ENCODE measurements at places on chromosomes 2 and 18.

- H3K4me1 ChIP-seq, result no peaks in the 10 kb centered on the region
- H3K27ac ChIP-seq, result no peak overlapping the region
- no peak overlapping the region for H3K4me3 ChIP-seq
Observed at GRCh38 chr18:6882401-6882800, 152.9 kb downstream of the ARHGAP28 start.

DNA sequence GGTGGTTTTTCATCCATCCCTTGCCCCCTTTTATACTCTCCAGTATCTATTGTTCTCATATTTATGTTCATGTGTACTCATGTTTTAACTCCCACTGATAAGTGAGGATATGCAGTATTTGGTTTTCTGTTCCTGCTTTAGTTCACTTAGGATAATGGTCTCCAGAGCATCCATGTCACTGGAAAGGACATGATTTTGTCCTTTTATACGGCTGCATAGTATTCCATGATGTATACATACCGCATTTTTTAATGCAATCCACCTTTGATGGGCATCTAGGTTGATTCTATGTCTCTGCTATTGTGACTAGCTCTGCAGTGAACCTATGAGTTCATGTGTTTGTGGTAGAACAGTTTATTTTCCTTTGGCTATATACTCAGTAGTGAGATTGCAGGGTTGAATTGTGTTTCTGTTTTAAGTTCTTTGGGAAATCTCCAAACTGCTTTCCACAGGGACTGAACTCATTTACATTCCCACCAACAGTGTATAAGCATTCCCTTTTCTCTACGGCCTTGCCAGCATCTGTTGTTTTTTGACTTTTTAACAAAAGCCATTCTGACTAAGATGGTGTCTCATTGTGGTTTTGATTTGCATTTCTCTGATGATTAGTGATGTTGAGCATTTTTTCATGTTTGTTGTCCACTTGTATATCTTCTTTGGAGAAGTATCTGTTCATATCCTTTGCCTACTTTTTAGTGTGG, 420.2 kb downstream of the THSD7B start:
- DNase-seq, result no peak
- no peak overlapping the region for H3K27ac ChIP-seq
- no peaks in the 10 kb centered on the region for H3K36me3 ChIP-seq

DNA sequence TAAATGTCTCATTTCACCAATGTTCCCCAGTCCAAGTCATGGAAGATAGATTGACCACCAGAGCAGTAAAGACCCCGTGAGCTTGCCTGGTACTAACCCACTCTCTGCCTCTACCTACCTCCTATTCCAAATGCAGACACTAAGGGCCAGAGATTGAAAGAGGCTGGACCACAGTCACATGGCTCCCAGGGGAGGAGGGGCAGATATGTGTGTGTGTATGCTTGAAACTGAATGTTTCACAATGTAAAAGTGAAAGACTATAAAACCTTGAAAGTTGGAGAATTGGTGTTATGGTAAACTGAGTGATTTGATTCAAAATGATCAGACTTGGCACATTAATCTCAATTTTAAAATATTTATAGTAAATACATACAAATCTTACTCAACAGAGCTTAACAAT, 21.7 kb upstream of the KLHL29 start:
- DNase-seq, result no peak
- no peaks in the 10 kb centered on the region for H3K4me1 ChIP-seq
- no peaks in the 10 kb centered on the region for H3K36me3 ChIP-seq
- H3K27me3 ChIP-seq, result peaks cover 30% of the 10 kb centered on the region

GRCh38 chr2:237139123-237139675, 53.5 kb downstream of the COPS8 start:
- no peak for DNase-seq
- no peaks in the 10 kb centered on the region for H3K4me1 ChIP-seq
- no peak overlapping the region for H3K4me3 ChIP-seq
- peaks cover 2% of the 10 kb centered on the region for H3K36me3 ChIP-seq
- no peaks in the 10 kb centered on the region for H3K27me3 ChIP-seq

GRCh38 chr18:58960946-58961722, 96.5 kb downstream of the ZNF532 start:
- H3K27ac ChIP-seq, result no peak overlapping the region
- H3K4me3 ChIP-seq, result no peak overlapping the region
- H3K36me3 ChIP-seq, result no peaks in the 10 kb centered on the region

- H3K36me3 ChIP-seq, result peaks cover 6% of the 10 kb centered on the region
- DNase-seq, result no peak
- H3K4me1 ChIP-seq, result peaks cover 7% of the 10 kb centered on the region
- no peaks in the 10 kb centered on the region for H3K27me3 ChIP-seq
- H3K27ac ChIP-seq, result no peak overlapping the region
Observed at GRCh38 chr2:27316655-27317412, 6.1 kb downstream of the MPV17 start.

DNA sequence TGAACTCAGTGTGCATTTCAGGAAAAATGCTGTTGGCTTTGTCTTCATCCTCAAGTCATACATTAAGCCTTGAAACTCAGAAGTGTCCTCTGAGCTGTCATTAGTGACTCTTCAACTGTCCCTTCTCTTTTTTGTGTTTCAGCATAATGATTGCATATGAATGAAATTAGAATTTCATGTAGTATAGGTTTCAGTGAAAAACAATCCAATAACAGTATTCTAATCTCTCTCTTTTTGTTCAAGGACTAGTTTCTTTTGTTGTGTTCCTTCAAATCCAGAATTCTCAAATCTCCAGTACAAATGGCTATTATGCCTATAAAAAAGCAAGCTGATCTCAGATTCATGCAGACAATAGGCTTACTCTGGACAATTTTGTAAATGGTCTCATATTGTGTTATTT, 133.5 kb downstream of the QPCT start:
- H3K27ac ChIP-seq, result no peak overlapping the region
- no peak for DNase-seq
- H3K4me1 ChIP-seq, result no peaks in the 10 kb centered on the region
- no peak overlapping the region for H3K4me3 ChIP-seq

DNA sequence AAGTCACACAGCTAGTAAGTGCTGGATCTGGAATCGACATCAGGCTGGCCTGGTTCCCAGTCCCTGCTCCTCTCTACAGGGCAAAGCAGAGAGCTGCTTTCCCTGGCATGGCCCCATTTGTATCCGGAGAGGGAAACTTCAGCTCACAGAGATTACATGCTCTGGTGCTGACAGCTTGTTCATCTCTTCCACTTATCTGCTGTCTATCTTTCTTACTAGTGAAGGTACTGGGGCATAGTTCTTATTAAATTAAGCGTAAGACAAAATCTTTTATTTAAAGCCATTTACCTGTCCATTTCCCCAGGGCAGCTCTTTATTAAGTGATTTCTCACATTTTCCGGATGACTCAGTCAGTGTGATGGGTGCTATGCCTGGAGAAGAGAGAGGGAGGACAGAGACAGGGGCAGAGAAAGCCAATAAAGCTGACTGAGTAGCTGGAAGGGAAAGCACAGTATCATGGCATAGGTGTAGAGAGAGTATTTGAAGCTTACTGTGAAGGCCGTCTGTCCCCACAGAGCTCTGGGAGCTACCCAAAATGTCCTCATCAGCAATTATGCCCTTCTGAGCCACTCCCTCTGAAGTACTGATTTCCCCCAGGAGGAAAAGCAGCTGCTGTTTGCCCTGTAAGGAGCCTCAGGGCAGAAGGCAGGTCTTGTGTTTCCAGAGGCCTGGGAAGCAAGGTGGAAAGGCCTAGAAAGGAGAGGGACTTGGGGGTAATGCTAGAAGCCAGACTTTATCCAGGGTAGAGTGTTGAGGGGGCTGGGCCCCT, 44.1 kb upstream of the EPAS1 start:
- no peaks in the 10 kb centered on the region for H3K27me3 ChIP-seq
- DNase-seq, result no peak
- no peak overlapping the region for H3K4me3 ChIP-seq
- H3K36me3 ChIP-seq, result no peaks in the 10 kb centered on the region

DNA sequence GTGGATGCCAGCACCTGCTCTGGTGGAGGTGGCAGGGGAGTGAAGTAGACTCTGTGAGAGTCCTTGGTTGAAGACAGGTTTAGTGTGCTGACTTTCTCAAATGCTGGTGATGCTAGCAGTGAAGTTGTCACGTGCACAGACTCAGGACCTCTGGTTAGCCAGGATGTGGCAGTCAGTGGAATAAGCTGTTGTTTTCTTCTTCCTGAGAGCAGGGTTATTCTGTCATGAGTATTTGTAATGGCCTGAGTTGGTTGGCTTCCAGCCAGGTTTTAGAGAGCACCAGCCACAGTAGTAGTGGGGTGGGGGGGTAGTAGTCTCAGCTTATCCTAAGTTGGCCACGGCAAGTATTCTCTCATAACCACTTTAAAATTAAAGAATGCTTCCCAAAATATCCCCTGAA, 238.5 kb upstream of the FBXO11 start:
- peak overlapping the region; percentile 66 for H3K27ac ChIP-seq
- peaks cover 21% of the 10 kb centered on the region for H3K4me1 ChIP-seq
- H3K4me3 ChIP-seq, result no peak overlapping the region
- H3K36me3 ChIP-seq, result peaks cover 7% of the 10 kb centered on the region
- DNase-seq, result no peak

DNA sequence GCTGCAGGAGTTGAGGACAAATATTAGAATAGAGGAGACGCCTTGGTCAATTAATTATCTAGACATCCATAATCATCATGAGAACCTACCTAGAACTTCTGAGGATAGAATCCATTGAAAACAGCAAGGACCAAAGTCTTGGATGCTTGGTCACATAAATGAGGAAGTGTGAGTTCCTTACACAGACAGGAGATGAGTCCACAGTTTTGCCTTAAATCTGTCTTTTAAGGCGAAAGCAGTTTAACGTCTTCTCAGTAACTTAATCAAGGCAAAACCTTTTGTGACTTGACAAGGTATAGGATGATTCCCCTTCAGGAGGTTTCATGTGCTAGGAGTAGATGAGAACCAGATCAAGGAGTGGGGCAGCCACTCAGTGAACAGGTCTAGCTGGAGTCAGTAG, 1783.2 kb upstream of the CELF4 start:
- no peaks in the 10 kb centered on the region for H3K27me3 ChIP-seq
- H3K4me1 ChIP-seq, result no peaks in the 10 kb centered on the region
- no peak for DNase-seq
- H3K27ac ChIP-seq, result no peak overlapping the region
- H3K36me3 ChIP-seq, result no peaks in the 10 kb centered on the region

DNA sequence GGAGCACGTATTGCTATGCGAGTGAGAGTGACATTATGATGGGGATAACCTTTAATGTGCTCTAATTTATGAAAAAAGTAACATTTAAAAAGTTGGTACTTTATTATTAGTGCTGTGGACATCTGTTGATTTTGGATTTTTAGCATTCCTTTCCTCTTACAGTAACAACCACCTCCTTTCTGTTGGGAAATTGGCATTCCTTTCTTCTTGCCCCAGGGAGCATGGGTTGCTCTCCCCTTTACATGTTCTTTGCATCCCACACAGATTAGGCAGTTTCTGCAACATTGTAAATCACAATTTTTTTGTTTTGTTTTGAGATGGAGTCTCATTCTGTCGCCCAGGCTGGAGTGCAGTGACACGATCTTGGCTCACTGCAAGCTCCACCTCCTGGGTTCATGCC, 300.2 kb downstream of the LPIN1 start:
- no peaks in the 10 kb centered on the region for H3K36me3 ChIP-seq
- no peaks in the 10 kb centered on the region for H3K27me3 ChIP-seq
- no peak overlapping the region for H3K4me3 ChIP-seq
- DNase-seq, result no peak

DNA sequence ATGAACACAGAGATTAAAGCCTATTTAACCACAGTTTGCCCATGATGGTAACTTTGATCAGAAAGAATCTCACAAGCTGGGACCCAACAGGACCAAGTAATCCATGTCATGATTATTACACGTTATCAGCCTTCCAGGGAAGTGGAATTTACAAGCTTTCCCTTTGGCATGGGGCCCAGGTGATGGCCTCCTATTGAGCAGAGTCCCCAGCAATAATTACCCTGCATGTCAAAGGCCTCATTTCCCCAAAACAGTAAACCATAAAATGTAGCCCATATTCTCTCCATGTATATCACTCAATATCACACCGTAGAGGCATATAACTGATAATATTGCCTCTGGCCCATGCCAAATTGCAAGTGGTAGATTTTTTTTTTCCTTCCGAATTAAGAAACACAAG, 38.9 kb downstream of the PRKRA start:
- DNase-seq, result no peak
- H3K4me1 ChIP-seq, result peaks cover 9% of the 10 kb centered on the region
- H3K36me3 ChIP-seq, result peaks cover 5% of the 10 kb centered on the region
- H3K4me3 ChIP-seq, result no peak overlapping the region
- H3K27ac ChIP-seq, result no peak overlapping the region

GRCh38 chr2:160315337-160315736, 115.3 kb upstream of the ITGB6 start:
- no peak overlapping the region for H3K4me3 ChIP-seq
- H3K36me3 ChIP-seq, result peaks cover 16% of the 10 kb centered on the region
- H3K27ac ChIP-seq, result no peak overlapping the region

DNA sequence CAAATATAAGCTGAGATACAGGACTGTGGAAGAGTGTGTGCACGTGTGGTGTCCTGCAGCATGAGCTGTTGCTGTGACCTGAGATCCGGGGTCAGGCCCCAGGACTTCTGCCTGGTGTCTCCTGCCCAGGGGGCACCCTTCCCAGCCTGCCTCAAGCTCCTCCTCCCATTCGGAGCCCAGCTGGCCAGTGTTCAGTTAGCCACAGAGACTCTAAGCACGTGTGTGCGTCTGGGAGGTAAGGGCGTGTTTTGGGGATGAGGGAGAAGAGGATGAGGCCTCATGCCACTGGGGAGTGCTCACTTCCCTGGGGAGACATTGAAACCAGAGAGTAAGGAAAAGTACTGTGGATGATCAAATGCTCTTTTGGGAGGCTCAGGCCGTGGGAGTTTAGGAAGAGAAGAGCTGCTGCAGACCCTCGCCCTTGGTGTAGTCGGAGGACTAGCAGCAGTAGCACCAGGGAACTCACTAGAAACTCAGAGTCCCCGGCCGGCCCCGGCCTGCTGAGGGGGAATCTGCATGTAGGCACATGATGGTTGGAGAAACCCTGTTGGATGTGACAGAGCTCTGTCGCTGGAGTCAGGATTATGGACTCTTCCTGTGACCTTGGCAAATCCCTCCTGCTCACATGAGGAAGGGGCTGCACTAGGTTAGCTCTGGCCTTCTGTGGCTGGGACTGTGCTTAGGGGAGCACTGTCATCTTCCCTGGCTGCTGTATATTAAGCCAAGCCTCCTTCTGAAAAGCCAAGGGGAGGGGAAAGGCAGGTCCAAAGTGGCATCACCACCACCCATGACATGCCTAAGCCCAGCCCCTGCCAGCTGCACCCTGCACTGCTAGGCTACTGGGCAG, 231.1 kb downstream of the DYSF start:
- no peak for DNase-seq
- no peaks in the 10 kb centered on the region for H3K4me1 ChIP-seq
- H3K27ac ChIP-seq, result no peak overlapping the region
- no peaks in the 10 kb centered on the region for H3K36me3 ChIP-seq

DNA sequence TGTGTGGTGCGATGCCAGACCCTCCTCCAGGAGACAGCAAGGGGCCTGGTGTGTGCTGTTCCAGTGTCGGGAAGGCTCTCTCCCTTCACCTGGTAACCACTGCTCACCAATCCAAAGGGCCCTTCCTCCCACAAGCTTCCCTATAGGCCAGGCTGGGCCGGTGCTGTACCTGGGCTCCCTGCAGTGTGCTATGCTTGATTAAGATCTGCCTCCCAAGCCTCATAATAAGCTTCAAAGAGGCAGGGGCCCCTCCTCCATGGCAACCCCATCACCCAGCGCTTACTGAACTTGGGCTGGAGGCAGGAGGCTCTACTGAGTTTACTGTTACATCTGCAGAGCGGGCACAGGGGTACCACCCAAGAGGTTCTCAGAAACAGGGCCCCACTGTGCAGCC, 4.5 kb upstream of the MAL start:
- H3K27me3 ChIP-seq, result no peaks in the 10 kb centered on the region
- no peak overlapping the region for H3K4me3 ChIP-seq
- no peak for DNase-seq
- H3K4me1 ChIP-seq, result peaks cover 36% of the 10 kb centered on the region

GRCh38 chr18:42632801-42633200, 482.7 kb downstream of the RIT2 start:
- H3K27ac ChIP-seq, result no peak overlapping the region
- DNase-seq, result no peak

Data from activated naive CD8-positive, alpha-beta T cell treated with anti-CD3 and anti-CD28 coated beads for 36 hours (primary cell).